Activated CD4-positive, alpha-beta T cell treated with anti-CD3 and anti-CD28 coated beads, Interleukin-2, amount 50 U/mL, for 4 hours (primary cell): ENCODE measurements at places on chromosomes 1 and 21.
A peak's percentile ranks its signal among the peaks of the same experiment; 100 is the strongest.

- DNase-seq: no peak
Observed at GRCh38 chr1:80993154-80993980, 807.4 kb upstream of the ADGRL2 start.

DNA sequence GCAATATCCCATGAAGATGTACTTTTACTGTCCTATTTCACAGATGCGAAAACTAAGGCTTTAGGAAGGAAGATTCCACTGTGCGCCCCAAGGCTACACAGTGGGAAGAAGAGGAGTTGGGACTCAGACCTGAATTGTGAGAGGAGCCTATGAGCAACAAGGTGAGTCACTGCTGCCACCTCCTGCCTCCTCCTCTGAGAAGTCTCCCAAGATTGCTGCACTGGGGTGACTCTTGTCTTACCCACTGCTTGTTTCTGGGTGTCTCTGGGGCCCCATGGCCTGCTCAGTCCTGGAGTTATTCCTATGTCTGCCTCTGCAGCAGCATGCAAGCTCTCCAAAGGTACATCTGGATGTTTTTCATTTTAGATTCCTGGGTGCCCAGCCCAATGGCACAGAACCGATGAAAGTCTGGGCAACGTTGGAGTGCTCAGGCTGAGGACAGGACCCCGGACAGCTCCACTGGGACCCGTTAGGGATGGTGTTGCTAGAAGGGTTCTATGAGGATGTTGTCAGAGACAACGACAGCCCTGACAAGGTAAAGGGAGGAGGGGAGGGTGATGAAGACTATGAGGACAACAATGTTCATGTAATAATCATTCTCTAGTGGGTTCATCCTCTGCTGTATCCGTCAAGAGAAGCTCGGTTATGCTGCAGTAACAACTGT is 11.0 kb upstream of the C1QA start:
- no peak for DNase-seq

- DNase-seq: no peak
Observed at GRCh38 chr1:210340311-210340710, 11.6 kb downstream of the HHAT start.

- DNase-seq: no peak
Observed at GRCh38 chr21:28487455-28488070, 505.1 kb downstream of the LTN1 start.

DNA sequence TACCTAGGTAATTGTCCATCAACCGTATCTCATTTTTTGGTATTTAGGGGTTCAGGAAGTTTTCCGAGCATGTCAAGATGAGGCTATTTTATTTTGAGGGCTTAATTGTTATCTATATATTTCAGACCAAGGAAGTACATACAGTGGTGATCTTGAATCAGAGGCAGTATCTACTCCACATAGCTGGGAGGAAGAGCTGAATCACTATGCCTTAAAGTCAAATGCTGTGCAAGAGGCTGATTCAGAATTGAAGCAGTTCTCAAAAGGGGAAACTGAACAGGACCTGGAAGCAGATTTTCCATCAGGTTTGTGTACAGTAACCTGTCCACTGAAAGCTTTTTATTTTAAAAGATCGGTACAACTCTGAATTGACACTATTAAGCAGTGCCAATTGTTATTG is 130.2 kb downstream of the ZMYM4 start:
- no peak for DNase-seq

- no peak for DNase-seq
Observed at GRCh38 chr1:181087400-181087901, 1.0 kb upstream of the IER5 start.

DNA sequence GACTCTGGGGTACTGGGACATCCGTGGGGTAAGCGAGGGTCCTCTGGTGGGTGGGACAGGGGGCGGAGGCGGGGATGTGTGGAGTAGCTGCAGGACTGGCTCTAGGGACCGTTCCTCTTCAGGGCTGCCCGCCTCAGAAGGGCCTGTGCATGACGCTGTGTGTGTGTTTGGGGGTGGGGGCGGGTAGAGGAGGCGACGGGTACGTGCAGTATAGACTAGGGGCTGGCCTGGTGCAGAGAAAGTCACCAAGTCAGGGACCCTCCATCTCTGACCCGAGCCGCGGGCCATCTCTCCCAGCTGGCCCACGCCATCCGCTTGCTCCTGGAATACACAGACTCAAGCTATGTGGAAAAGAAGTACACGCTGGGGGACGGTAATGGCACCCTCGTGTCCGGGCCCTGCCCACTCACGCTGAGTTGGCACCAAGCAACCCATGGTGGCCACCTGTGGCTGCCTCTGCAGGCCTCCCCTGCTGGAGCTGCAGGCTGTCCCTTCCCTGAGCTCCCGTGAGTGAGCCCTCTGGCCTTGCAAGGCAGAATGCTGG is 342 bp downstream of the GSTM5 start:
- no peak for DNase-seq

DNA sequence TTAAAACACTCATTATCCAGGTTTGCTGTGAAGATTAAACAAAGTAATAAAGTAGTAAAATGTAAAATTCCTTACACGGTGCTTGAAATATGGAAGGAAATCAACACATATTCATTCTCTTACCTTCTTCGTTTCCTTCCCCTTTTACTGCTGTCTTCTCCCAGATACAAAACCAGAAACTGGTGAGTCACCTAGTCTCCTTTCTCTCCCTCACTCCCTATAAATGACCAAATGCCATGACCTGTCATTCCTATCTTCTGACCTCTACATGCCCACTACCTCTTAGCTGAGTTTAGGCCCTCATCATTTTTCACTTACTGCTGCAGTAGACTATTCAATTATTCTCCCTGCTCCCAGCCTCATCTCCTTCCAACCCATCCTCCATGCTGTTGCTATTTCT is 4.3 kb upstream of the NR1I3 start:
- no peak for DNase-seq

DNA sequence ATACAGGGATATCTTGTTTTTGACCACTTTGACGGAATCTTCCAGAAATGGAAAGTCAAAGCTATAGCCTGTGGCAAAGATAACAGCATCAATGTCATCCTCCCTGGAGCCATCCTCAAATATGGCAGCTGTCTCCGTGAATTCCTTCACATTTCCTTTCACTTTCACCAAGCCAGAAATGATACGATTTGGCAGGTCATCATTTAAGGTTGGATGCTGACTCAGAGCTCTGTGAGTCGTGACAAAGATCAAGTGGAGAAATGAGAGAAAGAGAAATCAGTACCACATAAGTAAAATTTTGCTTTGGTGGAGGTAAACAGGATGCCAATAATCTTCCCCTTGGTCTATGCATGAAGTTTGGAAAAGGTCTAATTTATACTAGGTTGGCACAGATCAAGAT is 23.9 kb downstream of the FMO5 start:
- no peak for DNase-seq

DNA sequence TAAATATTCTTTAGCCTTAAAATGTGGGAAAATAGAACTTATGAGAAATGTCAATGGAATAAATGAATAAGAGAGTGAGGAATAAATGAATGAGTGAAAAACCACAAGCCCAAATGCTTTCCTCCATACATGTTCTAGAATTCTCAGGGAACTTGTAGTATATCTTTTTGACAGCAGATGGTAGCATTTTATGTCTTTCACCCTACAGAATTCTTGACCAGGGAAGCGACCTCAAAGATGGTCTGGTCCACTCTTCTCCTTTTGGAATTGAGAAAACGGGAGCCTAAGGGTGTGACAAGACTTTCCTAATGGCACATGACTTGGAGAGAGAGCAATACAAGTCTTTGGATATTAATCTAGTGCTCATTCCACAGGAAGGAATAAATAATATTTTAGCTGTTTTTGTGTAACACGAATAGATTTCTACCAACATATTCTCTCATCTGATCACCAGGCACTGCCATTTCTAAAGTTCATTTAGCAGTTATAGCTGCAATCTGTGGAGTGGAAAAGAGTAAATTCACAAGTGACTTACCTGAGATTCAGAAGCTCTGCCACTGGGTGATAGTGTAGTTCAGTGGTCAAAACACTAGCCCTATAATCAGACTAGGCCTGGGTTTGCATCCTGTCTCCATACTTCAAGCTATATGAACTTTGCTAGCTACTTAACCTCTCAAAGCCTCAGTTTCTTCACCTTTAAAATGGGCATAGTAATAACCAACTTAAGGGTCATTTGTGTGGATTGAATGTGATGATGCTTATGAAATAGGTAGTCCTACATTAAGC is 15.0 kb upstream of the F5 start:
- DNase-seq: no peak

DNA sequence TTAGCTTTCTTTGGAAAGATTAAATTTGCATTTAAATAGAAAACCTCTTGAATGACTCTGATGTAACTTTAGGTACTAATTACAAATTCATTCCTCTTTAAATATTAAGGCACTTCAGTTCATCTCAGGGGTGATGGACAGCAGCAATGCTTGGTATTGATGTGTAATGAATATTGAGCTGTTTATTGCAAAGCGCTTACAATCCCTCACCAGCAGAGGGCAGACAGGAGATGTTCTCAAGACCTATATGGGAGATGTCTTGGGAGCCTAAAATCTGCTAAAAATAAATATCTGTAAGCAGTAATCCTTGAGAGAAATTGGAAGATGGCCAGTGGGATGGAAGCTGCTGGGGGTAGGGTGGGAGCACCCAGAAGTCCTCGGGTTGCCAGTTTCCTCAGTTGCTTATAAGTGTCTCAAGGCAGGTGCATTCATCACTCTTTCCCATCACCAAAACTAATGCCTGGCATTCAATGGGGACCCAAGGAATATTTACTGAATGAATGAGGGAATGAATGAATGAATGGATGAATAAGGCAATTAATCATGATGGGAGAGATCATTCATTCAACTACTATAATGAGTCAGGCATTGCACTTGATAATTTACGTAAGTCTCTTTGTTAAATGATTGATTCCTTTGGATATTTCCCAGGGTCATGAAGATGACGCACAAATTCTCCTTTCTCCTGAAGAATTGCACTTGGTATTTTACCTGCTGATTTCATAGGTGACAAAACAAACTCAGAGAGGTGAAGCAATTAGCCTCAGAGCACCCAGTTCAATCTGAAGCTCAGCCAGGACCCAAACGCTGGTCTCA is 2.3 kb downstream of the KLHDC8A start:
- DNase-seq: peak; percentile 51

DNA sequence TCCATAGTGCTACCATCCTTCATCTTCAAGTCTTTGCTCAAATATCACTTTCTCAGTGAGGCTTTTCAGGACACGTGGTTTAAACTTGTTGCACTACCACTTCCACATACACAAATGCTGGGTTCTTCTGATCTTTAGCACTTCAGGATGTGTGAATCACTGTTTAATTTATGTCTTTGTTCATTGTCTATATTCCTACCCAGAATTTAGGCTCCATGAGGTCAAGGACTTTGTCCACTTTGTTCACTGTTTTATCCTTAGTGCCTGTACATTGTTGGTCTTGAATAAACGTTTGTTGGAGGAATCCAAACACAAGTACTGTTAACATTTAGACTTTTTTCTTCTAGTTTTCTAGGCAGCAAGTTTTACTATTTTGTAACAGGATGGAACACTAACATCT is 42.6 kb upstream of the RALGPS2 start:
- DNase-seq: no peak

DNA sequence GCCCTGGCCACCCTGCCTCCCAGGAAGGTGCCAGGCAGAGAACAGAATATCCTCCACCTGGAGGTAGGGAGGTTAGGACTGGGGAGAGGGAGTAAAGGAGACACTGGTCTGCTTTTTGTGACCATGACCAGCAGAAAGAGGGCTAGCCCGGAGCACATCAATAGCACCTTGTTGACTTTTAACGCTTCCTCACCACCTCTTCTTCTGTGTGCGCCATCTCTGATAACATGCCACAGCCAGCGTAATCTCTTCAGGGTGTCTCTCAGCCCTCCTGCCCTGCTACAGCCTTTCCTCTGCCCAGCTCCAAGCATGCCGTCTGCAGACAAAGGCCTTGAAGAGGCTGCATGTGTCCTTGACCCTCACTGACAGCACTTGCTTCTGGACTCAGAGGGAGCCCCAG is 50.9 kb upstream of the GJA5 start:
- DNase-seq: no peak

GRCh38 chr1:34749992-34750391 is 4.9 kb upstream of the GJB5 start:
- no peak for DNase-seq

GRCh38 chr21:46355161-46356004 is 31.4 kb downstream of the PCNT start:
- no peak for DNase-seq

GRCh38 chr1:44672254-44672955 is 1.9 kb downstream of the TMEM53 start:
- DNase-seq: no peak

DNA sequence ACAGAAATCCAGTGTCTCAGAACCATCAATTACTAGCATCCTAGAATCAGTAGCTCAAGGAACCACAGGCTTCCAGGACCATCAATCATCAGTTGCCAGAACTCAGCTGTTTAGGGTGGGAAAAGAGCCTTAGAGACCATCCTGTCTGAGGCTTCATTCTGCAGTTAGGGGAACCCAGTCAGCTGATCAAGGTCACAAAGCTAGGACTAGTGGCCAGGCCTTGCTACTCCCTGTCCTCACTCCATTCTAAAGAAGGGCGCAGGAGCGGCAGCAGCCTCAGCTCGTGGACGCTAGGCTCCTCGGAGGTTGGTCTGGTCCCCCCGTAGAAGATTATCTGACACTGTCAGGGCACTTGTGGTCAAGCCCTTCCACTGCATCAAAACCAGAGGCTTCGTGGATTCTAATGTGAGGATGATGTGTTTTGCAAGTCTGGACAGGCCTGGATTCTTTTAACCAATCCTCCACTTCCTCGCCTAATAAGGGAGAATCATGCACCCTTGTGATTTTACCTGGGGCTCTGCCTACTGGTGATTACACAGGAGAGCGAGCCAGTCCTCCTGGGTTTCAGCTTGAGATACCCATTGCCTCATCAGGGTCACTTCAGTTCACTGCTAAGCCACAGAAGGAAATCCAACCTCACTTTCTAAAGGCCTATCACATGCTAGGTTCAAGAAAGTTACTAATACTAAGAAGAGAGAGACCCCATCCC is 41.7 kb upstream of the IFFO2 start:
- DNase-seq: no peak

DNA sequence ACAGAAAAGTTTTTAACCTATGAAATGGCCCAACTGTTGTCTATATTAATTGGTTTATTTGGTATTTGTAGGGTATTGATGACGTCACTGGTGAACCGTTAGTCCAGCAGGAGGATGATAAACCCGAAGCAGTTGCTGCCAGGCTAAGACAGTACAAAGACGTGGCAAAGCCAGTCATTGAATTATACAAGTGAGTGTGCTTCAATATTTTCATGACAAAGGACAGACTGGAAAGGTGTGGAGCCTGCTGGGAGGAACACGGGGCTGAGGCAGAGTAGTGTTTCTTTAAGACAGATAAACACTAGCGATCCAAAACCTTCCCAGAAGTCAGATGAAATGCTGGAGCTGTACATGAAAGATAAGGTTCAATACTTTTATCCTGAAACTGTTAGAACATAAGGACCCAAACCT is 76.7 kb downstream of the AK4 start:
- no peak for DNase-seq

- no peak for DNase-seq
Observed at GRCh38 chr21:21530680-21531079, 532.5 kb downstream of the NCAM2 start.

GRCh38 chr1:36350659-36351226 is 27.3 kb upstream of the EVA1B start:
- peak; percentile 44 for DNase-seq

- peak; percentile 81 for DNase-seq
Observed at GRCh38 chr1:41739061-41739955, 179.4 kb downstream of the HIVEP3 start.

- DNase-seq: no peak
Observed at GRCh38 chr1:54553602-54554313, 5.7 kb downstream of the ACOT11 start.
